Myocyte (in vitro differentiated cells): ENCODE measurements at places on chromosomes 2 and 18. TPM values are rescaled to one million over a fixed set of nuclear protein-coding genes. Genes with fewer than 3 reads are reported as not detected.

Gene NR4A2
- total RNA-seq, result 0.08 TPM in 1 of 2 replicates, not detected in the other

Gene WDR7
- total RNA-seq, result 12.9 and 13.5 TPM in 2 replicates

Gene CDH20
- not detected in 2 replicates for total RNA-seq

Gene ALK
- 0.27 TPM in 1 of 2 replicates, not detected in the other for total RNA-seq

Gene POU3F3
- not detected in 2 replicates for total RNA-seq
